ENCODE measurements at places on chromosomes 5 and 9. TPM values are rescaled to one million over a fixed set of nuclear protein-coding genes. Genes with fewer than 3 reads are reported as not detected.

DNA sequence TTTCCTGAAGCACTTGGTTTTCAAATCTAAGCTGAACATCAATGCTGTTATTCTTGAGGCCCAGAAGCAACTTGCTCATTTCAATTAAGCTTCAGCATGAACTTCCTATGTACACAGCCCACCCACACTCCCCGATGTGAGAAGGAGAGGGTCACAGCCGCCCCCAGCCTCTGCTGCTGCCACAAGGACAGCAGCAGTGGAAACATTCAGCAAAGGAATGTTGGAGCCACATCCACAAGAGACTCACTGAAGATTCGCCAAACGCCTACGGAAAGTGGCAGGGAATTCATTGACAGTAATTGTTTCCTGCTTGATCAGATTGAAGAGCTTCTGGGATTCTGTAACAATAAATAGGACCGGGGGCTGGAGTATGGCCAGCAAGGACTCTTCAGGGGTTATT is 2.9 kb downstream of the TGFBI start:
- DNase-seq = no peak

- DNase-seq = no peak
These were observed 9.9 kb downstream of the LEAP2 start for GRCh38 chr5:132883261-132883834.

DNA sequence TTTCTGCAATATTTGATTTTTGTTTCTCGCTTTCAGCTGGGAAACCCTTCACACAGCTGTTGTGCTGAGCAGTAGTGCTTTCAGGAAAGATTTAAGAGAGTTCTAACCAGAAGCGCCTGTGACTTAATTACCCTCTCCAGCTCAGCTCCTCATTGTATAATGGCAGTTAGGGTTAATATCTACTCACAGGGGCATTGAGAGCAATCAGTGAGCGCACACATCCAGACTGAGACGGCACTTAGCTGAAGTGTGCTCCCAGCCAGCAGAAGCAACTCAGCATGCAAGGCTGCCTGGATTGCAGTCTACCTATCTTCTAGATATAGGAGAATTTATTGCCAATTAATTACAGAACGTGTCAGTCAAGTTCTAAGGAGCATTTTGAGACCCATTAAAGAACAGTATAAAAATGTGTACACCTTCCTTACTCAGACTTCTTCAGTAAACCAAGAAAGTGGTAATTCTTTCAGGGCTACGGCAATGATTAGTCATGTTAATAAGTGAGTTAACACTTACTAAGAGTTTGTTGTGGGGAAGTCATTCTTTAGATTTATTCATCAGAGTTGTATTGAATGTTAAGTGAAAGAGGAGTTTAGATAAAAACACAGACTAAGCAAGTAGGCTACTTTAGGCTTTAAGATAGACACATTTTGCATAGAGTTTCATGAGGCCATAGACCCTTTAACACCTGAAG is 111.7 kb upstream of the PCAT7 start:
- no peak for DNase-seq

DNA sequence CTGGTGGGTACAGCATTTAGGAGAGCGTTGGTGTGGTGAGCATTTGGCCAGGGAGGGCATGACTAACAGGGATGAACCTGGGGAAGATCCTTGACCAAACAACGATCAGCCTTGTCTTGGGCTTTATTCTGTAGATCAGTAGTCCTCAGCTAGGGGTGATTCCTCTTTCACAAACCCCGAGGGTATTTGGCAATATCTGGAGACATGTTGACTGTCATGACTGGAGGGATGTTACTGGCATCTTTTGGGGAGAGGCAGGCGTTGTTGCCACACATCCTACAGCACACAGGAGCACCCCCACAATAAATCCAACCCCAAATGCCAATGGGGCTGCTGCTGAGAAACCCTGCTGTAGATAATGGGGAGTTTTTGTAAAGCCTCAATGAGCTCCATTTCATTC is 43.9 kb downstream of the OSTF1 start:
- no peak for DNase-seq

DNA sequence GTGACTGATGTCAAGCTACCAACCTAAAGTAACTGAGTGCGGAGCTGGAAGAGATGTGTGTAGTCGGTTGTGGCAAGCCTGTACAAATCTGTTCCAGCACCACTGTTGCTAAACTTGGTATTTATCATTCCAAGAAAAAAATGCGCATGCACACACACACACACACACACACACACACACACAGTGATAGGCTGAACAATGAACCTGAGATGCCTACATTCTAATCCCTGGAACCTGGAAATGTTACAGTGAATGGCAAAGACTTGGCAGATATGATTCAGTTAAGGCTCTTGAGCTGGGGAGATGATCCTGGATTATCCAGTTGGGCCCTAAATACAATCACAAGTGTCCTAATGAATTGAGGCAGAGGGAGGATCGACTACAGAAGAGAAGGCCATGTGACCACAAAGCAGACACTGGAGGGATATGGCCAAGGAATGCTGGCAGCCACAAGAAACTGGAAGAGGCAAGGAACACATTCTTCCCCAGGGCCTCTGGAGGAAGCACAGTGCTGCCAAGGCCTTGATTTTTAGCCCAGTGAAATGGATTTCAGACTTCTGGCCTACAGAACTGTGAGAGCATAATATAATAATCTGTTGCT is 49.7 kb upstream of the LHFPL2 start:
- no peak for DNase-seq

DNA sequence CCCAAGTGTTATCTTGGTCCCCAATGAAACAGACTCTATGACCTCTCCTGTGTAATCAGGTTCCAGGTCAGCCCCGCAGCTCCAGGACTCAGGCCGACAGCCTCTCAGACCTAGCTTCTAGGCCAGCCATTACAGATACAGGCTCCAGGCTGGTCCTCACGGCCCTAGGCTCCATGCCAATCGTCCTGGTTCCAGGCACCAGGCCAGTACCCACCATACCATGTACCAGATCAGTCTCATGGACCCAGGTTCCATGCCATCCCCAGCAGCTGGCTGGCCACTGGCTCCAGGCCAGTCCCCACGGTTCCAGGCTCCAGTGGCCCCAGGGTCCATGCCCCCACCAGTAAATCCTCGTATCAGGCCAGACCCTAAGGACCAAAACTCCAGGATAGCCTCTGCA is 1326.6 kb upstream of the C9orf72 start:
- no peak for DNase-seq

DNA sequence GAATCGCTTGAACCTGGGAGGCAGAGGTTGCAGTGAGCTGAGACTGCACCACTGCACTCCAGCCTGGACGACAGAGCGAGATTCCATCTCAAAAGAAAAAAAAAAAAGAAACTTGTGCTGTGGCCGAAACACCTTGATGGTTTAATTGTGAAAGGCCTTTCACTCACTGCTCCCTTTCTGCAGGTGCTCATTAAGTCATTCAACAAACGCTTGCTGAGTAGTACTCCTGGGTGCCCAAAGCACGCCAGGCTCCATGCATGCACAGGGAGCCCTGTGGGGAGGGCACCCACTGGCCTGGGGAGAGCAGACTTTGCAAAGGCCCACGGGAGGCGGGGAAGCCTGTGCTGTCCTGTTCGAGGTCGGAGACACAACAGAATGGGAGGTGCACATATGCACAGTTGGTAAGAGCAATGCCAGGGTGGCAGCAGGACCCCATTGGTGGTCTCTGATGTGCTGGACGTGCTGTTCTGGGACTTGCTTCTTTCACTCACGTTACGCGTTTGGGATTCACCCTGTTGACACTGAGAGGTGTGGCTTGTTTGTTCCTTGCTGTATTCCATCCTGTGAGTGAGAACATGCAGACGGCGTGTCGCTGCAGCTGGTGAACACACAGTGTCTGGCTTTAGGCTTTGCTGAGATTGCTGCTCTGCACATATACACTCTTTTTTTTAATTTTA is 3.0 kb upstream of the ENTPD2 start:
- DNase-seq = no peak

- DNase-seq = no peak
These were observed 6.8 kb downstream of the SLC24A2 start for GRCh38 chr9:19782005-19782404.

DNA sequence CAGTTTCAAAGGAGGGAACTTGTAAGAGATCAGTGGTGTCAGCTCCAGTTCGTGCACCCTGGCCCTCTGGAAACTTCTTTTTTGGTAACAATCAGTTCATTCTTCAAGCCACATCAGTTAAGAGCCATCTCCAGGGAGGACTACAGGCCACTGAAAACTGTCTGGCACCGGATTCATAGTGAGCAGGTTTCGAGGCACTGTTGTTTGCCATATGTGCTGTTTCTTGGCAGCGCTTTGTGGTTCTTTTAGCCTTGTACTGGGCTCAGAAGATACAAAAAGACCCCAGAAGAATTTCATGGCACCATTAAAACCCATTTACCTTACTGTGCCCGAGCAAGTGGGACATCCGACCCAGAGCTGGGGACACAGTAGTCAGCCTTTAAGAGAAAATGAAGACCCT is 68.5 kb downstream of the OTULIN start:
- no peak for DNase-seq

DNA sequence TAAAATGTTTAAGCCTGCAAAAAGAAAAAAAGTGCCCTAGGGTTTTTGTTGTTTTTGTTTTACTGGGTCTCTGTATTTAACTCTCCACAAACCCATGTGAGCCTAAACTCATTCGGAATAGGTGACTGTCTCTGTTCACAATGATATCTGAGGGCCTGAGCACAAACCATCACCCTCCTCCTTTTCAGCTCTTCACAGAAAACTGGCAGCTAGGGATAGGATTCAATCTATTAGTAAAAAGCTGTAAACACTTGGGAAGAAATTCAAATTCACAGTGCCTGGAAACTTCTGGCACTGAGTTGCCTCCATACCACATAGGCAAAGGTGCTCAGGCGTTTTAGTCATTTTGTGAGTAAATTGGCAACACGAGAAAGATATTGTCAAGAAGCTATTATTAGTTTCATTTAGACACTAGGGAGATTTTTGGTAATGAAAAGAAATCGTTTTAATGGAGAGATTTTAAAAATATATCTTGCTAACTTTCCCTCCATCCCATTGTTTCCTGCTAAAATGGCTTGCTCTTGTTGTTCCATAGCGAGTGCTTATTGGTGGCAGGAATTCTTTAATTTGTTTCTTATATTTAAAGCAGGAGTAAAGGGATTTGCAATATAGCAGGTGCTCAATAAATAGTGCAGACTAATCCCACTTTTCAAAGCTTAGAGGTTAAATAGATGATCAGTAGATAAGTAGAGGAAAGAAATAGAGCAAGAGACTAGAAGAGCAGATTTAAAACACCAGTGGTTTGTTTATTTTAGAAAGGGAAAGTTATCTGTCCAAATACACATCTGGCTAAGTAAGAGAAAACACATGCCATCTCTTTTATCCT is 9.7 kb downstream of the FOXD1 start:
- no peak for DNase-seq

Gene LEAP2
- 1.9 TPM for total RNA-seq

Gene TMEM171
- 0.26 TPM for total RNA-seq

Gene DNAI1
- total RNA-seq = not detected

Gene CD14
- 0.43 TPM for total RNA-seq

Gene SCGB3A2
- total RNA-seq = 0.90 TPM
